ENCODE measurements at places on chromosomes 3 and 15.

DNA sequence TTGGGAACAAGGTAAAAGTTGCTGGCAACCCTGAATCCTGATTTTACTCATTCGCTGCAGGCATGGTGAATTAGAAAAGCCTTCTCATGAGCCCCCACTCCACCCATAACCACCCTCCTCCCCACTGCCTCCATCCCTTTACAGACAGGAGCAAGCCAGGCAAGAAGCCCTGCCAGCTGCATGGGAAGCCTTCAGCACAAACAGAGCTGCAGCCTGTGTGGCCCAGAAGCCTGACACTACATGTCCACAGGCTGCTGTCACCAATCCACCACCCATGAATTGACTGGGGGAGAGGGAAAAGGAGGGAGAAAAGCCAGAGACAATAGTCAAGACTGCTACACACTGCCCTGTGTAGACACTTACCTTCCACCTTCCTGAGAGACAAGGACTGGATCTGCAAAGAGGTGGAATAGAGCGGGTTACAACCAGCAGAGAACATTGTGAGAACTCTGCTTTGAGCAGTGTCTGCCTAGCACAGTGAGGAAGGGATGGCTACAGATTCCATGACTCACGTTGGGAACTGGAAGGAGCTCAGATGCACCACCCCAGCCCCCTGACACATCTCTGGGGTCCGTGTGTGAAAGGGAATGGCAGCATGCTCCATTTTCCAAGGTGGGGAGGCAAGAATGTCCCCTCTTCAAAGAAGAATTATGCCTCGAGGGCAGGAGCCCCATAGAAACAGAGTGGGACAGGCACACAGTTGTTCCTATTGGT, 33.9 kb downstream of the DZIP1L start:
- DNase-seq = no peak

GRCh38 chr3:46711305-46711704, 6.4 kb downstream of the PRSS50 start:
- no peak for DNase-seq

DNA sequence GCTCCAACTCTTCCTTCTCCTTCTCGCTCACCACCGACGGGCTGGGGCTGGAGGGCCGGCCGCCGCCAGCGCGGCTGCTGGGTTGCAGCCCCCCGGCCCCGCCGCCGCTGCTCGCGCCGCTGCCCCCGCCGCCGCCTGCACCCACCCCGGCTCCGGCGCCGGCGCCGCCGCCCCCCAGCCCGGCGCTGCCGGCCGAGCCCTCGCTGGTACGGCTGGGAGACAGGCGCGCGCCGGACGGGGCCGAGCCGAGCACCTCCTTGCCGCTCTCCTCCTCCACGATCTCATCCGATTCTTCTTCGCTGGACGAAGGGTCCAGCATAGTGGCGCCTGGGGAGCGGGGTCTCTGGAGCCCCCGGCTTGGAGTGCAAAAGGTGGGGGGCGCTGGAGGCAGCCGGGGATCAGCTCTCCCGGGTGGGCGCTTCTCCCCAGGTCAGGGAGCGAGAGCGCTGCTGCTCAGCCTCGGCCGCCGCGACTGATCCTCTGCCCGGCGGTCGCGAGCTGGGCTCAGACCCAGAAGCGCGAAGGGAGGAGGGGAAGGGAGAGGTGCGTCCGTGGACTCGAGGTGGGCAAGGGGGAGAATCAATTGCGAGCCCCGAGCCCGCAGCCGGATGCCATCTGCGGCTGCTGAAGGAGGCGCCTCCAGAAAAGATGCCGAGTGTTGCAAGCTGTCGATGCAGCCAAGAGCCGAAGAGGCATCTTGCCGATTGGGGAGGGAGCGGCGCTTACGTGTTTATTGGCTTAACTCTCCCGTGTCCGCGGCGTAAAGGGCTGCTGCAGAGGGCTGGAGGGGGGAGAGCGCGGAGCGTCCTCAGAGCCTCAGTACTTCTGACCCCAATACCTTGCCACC, at the start of gene CADPS:
Gene CADPS (minus strand): TSS at position 706 of the 847 bp plus-strand sequence. CDS start 387 bp downstream, at position 319.
- no peak for DNase-seq

GRCh38 chr3:43093006-43093405, 12.9 kb downstream of the POMGNT2 start:
- no peak for DNase-seq

- no peak for DNase-seq
These were observed 49.8 kb downstream of the PPCDC start for GRCh38 chr15:75073197-75073596.

- no peak for DNase-seq
These were observed 11.6 kb downstream of the GPR160 start for GRCh38 chr3:170049146-170050000.

- no peak for DNase-seq
These were observed 7.8 kb upstream of the ARF4 start for GRCh38 chr3:57604971-57605370.

GRCh38 chr15:57114070-57114469, 195.6 kb downstream of the TCF12 start:
- no peak for DNase-seq

- DNase-seq = no peak
These were observed 41.0 kb downstream of the LEKR1 start for GRCh38 chr3:156867174-156867573.

DNA sequence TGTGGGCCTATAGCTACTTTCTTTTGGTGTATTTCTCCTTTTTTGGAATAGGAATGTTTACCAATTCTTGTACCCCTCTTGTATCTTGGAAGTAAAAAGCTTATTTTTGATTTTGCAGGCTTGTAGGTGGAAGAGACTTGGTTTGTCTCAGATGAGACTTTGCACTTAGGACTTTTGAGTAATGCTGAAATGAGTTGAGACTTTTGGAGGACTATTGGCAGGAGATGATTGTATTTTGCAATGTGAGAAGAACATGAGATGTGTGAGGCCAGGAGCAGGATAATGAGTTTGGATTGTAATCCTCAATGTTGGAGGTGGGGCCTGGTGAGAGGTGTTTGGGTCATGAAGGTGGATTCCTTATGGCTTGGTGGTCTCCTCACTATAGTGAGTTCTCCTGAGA, 106.3 kb downstream of the KBTBD8 start:
- DNase-seq = no peak

DNA sequence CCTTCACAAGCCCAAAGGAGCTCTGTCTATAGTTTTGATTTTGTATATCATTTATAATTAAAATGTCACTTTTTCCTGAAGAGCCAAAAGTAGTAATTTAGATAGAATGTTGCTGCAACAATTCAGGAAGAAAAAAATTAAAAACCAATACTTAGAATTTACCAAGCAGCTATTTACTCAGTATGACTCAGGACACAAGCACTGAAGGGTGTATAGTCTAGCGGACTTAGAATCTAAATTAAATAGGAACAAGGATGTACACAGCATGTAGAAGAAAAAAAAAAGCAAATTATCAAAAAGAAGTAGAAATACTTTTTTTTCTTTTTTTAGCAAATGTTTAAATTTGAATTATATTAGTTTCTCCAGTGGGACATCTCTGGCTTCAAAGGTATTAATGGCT, 31.6 kb downstream of the PGBD4 start:
- no peak for DNase-seq

- DNase-seq = no peak
These were observed 113.4 kb downstream of the OXNAD1 start for GRCh38 chr3:16378415-16378814.

DNA sequence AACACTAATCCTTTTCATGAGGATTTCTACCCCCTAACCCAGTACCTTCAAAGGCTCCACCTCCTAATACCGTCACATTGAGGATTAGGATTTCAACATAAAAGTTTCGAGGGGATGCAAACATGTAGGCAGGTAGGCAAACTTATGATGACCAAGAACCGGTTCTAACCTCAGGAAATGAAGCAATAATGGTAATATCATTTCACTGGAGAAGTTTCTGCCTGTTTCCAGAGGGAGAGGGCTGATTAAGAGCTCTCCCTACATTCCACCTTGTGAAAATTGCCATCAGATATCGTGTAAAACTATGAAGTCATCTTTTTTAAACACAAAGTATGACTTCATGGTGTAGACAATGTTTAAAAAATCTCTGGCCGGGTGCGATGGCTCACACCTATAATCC, 31.6 kb downstream of the NKIRAS1 start:
- DNase-seq = no peak

DNA sequence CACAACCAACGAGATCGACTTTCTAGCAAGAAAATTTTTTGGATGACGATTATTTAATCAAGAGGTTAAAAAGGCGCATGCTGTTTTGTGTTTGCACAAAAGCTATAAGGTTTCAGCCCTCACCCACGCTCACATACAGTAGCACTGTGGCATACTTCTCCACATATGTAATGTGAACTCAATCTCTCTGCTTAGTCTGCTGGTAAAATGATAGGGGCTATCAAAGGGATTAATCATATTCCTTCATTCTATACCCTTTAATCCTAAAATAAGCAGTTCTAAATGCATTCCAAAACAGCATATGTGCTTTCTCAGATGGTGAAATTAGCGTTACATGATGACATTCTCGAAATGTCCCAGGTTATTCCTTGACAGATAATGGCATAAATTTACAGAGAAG, 196.9 kb upstream of the PRICKLE2 start:
- DNase-seq = no peak

- DNase-seq = no peak
These were observed 1.9 kb downstream of the C3orf20 start for GRCh38 chr3:14676881-14677280.

DNA sequence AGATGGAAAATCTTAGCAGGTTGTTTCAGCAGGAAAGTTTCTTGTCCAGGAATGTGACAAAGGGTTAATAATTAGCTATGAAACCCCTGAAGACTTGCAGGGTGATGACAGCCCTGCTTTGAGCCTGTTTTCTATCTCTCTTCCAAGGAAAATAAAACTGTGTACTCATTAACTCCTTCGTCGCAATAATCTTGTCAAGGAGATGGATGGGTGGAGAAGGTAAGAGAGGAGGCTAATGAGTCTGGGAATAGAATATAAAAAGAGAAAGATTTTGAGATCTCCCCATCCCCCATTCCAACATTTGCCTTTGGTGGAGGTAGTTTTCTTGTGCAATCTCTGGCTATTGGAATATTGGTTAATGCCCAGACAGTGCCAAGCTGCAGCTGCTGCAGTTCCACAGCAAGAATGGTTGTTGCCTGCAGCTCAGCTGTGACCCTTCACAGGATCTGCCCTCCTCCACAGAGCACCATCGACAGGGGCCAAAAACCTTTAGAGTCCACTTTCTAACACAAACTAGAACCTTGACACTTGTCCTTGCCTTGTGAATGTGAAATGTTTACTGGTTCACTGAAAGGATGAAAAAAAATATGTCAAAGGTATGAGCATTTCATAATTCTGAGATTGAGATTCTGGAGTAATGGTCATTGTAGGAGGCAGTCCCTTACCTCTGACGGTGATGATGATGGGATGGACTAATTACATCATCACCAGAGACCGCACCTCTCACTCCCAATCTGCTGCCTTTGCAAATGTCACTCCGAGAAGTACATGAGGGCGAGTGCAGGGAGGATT, 4.2 kb upstream of the LRIG1 start:
- no peak for DNase-seq

- no peak for DNase-seq
These were observed 5.4 kb downstream of the MEX3B start for GRCh38 chr15:82040390-82040789.

- DNase-seq = no peak
These were observed 1227.3 kb downstream of the ROBO1 start for GRCh38 chr3:78540485-78540884.

- no peak for DNase-seq
These were observed 18.7 kb upstream of the ALPK3 start for GRCh38 chr15:84798436-84798946.

DNA sequence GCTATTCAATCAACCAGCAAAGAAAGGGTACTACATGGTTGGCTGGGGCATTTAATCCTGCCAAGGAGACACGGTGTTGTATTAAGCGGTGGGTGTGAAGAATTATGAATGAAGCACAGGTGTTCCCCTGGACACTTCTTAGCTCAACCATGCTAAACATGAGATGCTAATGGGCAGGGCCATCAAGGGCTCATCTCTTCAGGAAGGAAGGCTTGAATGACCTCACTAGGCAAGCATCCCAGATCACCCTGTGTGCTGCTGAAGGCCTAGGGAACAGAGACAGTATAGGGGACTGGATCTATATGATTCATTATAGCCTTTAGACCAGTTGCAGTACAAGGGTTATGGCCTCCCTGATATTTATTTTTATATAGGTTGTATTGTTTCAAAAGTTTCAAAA, 221.3 kb upstream of the SLCO3A1 start:
- no peak for DNase-seq

DNA sequence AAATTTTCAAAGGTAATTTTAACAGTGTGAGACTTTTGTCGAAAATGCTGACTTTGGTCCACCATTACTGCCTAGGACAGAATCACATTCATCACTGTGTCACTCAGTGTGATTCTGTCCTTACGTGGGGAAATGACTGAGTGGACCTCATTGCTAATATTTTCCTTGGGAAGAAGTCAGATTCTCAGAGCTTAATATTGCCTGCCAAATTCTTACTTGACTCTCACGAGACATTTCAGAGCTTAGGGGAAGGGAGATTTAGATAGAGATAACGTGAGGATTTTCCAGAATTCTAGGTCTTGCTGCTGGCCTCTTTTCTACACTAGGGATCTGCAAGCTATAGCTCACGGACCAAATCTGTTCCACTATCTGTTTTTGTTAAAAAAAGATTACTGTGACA, 270.4 kb downstream of the SUCLG2 start:
- no peak for DNase-seq

GRCh38 chr3:70726961-70727360, 414.5 kb upstream of the MDFIC2 start:
- no peak for DNase-seq

DNA sequence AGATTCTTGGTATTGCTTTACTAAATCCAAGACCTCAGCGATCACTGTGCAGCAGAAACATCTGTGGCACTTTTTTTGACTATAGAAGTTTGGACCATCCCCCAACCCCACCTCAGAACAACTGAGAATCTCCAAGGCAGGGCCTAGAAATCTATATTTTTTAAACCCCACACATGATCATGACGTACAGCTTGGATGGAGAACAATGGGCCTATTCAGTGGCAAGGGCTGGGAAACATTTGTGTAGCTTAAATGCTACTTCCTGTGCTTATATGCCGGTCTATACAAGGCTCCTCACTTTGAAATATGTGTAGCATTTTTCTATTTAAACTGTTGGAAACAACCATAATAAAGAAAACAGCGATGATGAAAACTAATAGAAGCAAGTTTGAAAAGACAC, 55.1 kb upstream of the SPRED1 start:
- DNase-seq = no peak

GRCh38 chr15:39430389-39430788, 150.5 kb upstream of the THBS1 start:
- no peak for DNase-seq

- DNase-seq = no peak
These were observed 481 bp downstream of the ADAMTS17 start for GRCh38 chr15:100341239-100341749.

- no peak for DNase-seq
These were observed 7.0 kb downstream of the MAPKAPK3 start for GRCh38 chr3:50623840-50624474.

DNA sequence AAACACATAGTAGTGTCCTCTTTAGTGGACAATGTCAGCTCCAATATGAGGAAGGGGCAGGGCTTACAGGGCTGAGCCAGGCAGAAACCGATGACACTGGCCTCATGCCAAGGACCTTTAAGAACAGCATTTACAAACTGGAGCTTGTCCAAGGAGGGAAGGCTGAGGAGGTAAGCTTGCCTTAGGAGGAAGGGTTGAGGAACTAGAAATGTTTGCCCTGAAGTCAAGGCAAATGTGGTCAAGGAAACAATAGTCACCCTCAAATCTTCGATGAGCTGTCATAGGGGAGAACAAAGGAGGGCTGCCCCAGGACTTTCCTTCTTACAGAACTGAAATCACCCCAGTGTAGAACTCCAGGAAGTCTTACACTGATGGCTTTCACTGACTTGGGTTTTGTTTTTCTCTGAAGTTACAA, 136.4 kb downstream of the LIPC start:
- DNase-seq = no peak

- no peak for DNase-seq
These were observed 220.7 kb upstream of the SEMA6D start for GRCh38 chr15:47496343-47497185.
